ENCODE measurements at places on chromosomes 5 and 9. TPM values are rescaled to one million over a fixed set of nuclear protein-coding genes. Genes with fewer than 3 reads are reported as not detected.

Gene PCDHGA3
- 4.0 TPM for total RNA-seq

Gene IL5
- not detected for total RNA-seq

Gene PCDH1
- 147 TPM for total RNA-seq

DNA sequence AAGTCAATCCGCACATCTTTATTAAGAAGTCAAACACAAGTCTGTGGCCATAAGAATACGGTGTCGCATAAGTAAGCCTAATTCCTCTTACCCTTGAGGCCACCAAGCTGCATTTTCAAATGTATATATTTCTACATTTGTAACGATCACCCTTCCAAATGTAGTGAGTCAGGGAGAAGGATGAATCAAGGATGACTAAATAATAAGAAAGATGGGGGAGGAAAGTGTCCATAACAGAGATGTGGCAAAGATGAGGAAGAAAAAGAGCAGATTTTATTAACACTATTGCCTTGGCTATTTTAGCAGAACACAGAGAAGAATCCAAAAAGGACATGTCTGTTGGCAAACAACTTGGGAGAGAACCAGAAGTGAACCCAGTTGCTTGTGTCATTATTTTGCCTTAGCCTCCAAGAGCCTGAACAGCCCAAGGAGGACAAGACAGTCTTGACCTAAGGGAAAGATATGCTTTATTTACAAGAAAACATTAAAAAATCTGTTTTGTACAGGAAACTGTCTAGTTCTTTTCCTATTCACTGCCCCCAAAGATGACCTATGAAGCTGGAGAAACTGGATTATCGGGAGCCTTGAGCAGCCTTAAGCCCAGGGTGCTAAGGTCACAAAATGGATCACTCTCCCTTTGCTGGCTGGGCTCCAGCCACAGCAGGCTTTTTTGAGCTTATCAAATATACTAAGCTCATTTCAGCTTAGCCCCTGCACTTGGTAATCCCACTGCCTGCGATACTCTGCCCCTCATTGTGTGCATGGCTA, 101.5 kb downstream of the PLCXD3 start:
- no peak for DNase-seq

- DNase-seq: no peak
Measured at GRCh38 chr5:169339869-169340268, 38.9 kb upstream of the SLIT3 start.

GRCh38 chr5:160699301-160699700, 152.7 kb downstream of the ATP10B start:
- DNase-seq: peak; percentile 18

DNA sequence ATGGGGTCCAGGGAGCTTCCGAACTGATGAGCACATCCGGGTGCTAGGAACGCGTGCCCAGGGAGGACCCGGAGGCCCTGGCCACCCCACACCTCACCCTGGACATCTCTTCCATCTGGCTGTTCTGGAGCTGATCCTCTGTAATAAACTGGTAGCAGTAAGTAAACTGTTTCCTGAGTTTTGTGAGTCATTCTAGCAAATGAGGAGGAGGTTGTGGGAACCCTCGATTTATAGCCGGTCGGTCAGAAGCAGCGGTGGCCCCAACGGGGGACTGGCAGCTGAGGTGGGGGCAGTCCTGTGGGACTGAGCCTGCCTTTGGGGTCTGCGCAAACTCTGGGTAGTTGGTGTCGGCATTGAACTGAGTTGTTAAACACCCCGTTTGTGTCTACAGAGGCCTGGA, 15.4 kb upstream of the UBAC1 start:
- no peak for DNase-seq

- DNase-seq: no peak
Measured at GRCh38 chr5:152331006-152331405, 74.1 kb downstream of the NMUR2 start.

- no peak for DNase-seq
Measured at GRCh38 chr5:426392-426976, 16.5 kb upstream of the EXOC3 start.

GRCh38 chr5:80600943-80601693, 31.0 kb upstream of the ANKRD34B start:
- DNase-seq: no peak

DNA sequence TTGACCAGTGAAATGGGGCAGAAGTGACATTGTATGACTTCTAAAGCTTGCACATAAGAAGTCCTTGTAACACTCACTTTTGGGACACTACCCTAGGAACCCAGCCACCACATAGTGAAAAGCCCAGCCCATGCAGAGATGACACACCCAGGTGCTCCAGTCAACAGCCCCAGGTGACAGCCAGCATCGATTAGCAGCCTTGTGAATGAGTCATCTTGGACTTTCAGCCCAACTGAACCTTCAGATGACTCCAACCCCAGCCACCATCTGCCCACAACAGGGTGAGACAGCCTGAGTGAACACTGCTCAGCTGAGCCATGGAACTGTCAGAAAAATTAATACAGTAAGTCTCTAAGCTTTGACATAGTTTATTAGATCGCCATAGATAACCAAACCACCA, 458.6 kb downstream of the ZSWIM6 start:
- no peak for DNase-seq

- DNase-seq: peak; percentile 20
Measured at GRCh38 chr9:111657051-111657450, 4.4 kb upstream of the GNG10 start.

DNA sequence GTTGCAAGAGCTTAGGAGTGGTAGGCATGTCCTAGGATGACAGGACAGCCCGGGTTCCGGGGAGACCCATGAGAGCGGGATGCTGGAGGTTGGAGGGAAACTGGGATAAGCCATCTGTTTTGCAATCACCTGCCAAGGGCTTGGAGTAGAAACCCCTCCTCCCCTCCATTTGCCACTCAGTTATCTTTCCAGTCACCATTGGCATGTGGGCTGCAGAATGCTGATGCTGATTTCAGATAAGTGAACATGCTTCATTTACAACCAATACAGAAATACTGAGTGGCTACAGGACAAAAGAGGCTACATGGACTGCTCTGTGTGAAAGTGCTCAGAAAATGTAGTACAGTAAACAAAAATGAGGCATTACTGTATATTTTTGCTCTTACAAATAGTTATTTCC, 93.4 kb upstream of the KIF2A start:
- no peak for DNase-seq

Data from kidney (tissue), 22 donors.